ENCODE measurements at places on chromosomes 5 and 9.

GRCh38 chr9:27505744-27506161 is 18.3 kb upstream of the IFNK start:
- no peak for DNase-seq

DNA sequence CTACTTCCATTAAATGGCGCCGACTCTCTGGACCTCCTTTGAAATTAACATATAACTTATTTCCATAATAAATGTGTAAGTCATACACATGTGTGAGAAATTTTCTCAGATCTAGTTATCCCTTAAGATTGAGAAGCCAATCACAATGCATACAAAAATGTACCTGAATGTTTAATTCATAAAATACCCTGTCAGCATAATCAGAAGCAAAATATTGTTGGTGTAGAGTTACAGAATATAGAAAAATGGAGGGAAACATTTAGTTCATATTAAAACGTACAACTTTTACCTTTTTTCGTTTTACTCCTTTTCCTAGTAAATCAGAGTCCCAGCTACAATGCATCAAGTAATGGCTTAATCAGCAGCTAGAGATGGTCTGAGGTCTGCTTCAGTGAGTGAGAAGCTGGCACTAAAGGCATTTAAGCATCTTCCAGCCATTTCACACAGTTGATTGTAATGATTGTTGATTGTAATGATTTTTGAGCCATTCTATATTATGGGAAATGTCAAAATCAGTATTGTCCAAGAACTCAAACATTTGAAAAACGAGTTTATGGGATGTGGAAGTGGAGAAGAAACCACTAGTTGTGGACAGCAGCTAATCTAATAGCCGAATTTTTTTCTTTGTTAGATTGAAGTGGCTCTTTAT is 81.8 kb downstream of the ANXA1 start:
- no peak for DNase-seq

DNA sequence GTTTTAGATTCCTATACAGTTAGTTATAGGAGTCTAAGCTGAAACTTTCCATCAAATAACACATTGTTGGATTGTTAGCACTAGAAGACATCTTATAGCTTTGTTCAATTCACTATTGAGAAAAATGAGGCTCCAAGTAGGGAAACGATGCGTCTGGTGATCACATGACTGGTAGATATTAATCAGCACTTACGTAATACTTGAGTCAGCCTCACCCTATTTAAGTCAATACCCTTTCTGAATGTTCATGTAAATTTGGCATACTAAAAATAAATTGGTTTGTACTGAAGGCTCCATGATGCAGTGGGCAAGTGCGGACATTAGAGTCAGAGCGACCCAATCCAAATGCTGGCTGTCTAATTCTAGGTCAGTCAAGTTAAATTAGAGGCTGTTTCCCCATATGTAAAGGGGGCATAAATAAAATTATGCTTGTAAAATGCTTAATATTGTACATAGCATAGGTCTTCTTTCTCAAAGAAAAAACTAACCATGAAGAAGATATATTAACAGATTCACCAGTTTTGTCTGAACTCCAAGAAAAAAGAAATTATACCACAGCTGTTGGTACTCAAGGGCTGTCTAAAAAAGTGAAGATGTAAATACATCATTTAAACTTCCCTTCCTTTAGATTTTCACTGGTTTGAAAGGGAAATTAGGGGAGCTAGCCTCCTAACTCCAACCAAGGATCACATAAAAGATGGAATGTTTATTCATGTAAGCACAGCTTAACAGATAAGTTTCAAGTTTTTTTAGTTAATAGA is 406.6 kb upstream of the TLE4 start:
- DNase-seq, result no peak

- DNase-seq, result no peak
These were observed 40.8 kb downstream of the SNX18 start for GRCh38 chr5:54558362-54558761.

DNA sequence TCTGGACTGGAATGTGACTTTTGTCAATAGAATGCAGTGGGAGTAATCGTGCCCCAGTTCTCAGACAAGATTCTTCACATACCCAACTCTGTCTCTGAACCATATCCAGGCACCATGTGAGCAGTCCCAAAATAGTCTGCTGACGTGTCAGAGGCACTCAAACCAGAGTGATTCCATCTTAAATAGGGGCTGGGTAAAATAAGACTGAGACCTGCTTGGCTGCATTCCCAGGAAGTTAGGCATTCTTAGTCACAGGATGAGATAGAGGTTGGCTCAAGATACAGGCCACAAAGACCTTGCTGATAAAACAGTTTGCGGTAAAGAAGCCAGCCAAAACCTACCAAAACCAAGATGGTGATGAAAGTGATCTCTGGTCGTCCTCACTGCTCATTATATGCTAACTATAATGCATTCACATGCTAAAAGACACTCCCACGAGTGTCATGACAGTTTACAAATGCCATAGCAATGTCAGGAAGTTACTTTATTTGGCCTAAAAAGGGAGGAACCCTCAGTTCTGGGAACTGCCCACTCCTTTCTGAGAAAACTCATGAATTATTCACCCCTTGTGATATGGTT is 16.9 kb upstream of the PLCXD3 start:
- DNase-seq, result no peak

- DNase-seq, result no peak
These were observed 64.5 kb downstream of the NSUN2 start for GRCh38 chr5:6568383-6568782.

DNA sequence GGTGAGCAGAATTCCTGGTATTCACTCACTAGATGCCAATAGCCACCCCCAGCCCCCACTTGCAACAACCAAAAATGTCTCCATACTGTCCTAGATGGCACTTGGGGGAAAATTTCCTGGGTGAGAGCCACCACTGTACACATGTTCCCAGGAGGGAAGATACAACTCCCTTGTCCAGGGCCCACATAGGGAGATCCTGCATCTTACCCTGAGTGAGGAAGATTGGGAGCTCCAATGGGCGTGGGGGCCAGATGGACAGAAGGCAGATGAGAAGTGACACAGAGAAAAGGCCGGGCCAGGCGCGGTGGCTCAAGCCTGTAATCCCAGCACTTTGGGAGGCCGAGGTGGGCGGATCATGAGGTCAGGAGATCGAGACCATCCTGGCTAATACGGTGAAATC is 12.3 kb upstream of the IPPK start:
- no peak for DNase-seq

GRCh38 chr9:76562511-76562911 is 103.5 kb downstream of the GCNT1 start:
- no peak for DNase-seq

DNA sequence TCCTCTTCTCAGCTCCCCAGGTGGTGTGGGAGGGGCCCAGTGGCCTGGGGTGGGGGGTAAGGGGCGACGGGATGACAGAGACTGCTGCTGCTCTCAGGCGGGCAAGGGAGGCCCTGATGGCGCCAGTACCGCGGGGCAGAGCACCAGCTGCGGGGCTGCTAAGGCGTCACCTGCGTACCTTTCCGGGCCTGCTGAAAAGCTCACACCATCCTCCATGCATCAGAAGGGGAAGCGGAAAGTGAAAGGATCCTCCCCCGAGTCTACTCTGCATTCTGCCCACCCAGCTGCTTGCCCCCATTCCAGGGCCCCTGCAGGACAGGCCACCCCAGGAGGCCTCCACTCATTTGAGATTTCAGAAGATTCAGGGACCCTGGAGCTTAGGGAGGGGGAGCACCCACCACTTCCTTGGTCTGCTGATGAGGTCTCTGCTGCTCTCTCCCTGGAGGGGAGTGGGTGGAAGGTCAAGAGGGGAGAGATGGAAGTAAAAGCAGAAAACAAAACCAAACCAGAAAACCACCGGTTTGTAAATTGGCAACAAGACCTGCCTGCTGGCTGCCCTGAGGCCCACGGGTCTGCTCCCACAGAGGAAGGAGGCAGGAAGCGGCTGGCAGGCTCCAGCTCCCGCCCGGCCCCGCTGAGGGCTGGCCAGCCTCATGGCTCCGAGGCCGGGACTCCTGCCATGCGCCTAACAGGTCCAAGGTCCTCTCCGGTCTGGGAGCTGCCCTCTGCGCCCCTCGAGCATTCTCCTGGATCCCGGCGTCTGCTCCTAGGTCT is 33.6 kb downstream of the PRRT1B start:
- DNase-seq, result no peak

All from cortex of kidney (tissue), 1 donor.